ENCODE measurements at places on chromosomes 5 and 9.
A peak's percentile ranks its signal among the peaks of the same experiment; 100 is the strongest.

DNA sequence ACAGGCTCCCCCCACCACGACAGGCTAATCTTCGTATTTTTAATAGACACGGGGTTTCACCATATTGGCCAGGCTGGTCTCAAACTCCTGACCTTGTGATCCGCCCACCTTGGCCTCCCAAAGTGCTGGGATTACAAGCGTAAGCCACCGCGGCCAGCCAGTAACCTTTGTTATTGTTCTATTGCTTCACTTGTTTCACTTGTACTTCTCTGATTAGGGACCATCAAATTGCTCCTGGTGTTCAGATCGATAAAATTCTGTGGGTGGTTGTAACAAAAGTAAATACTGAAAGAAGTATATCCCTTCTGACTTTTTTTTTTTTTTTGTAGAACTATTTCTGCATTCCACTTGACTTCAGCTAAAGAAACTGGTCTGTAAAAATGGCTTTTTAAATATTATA, 445.5 kb upstream of the CDH10 start:
- no peak for DNase-seq

DNA sequence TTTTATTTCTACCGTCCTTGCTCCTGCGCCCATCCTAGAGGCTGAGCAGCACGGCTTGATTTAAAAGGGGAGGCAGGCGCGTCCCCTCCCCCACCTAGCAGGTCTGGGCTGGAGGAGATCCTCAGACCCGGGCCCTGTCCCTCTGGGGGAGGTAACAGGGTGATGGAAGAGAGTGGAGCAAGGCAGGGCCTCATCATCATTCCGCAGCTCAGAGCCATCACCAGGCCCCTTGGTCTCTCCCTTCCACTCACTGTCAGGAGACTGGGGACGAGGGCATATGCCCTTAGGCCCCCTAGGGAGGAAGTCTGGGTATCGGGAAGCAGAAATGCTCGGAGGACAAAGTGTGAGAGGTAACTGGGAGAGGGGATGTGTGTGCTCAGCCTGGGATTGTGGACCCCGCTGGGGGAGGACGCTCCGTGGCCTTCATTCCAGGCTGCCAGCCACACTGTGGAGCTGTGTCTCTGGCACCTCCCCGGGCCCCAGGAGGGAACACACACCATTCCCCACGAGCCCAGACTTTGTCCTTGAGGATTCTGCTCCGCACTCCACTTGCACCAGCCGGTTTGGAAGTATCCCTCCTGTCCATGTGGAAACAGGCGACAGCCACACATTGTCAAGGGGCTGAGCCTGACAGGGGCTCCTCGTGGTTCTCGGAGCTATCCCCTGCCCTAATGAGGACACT, 761 bp downstream of the REEP2 start:
- DNase-seq = peak; percentile 62

- DNase-seq = no peak
Observed at GRCh38 chr5:55254802-55255201, 21.4 kb upstream of the CCNO start.

GRCh38 chr5:96431376-96432187, 1.5 kb downstream of the PCSK1 start:
- peak; percentile 40 for DNase-seq

DNA sequence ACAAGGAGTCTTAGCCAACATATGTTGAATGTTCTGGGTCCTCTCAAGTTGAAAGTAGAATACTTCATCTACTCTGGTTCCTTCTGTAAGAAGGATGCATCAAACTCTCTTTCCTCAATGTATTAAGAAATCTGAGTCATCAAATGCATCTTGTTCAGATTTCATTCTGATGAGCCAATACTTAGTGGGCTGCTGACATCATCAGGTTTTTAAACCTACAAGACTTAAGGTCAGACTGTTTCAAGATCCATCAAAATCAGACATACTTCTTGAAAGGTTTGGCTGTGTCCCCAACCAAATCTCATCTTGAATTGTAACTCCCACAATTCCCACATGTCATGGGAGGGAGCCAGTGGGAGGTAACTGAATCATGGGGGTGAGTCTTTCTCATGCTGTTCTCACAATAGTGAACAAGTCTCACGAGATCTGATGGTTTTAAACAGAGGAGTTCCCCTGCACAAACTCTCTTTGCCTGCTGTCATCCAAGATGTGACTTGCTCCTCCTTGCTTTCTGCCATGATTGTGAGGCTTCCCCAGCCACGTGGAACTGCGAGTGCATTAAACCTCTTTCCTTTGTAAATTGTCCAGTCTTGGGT, 168.8 kb downstream of the RAPGEF6 start:
- DNase-seq = no peak

GRCh38 chr9:20326516-20326915, 295.8 kb downstream of the MLLT3 start:
- no peak for DNase-seq

DNA sequence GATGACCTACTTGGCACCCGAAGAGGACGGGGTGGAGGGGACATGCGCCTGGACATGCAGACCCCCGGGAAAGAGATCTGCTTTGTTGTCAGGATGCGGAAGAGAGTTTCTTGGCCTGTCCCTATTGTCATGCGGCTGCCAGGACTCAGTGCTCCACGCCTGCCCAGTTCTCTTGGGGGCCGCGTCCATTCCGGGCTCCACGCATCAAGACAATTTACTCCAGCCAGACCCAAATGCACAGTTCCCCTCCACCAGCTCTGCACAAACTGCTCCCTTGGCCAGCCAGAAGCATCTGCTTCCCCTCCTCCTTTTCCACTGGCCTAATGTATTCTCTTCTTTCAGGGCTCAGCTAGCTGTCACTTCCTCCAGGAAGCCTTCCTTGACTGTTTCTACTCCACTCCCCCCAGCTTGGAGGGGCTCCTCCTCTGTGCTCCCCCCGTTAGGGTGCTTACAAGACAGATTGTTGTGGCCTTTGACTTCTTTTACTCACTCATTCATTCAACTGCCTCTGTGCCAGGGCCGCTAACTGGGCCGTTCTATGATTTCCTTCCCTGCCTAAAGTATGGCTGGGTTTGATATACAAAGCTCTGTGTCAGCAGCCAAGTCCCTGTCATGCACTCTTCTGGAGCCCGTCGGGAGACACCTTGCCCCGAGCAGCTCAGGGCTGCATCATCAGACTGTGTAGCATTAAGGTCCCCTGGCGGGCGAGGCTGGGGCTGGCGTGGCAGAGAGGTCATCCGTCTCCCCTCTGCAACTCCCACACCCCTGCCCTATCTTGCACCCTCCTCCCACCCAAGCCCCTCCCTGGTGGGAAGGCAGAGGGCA, 6.6 kb downstream of the FIBCD1 start:
- DNase-seq = peak; percentile 87

GRCh38 chr5:27208051-27208450, 169.7 kb upstream of the CDH9 start:
- no peak for DNase-seq

All from right cardiac atrium (tissue), 5 donors.